ENCODE measurements at places on chromosomes 12 and 14.
A peak's percentile ranks its signal among the peaks of the same experiment; 100 is the strongest.

GRCh38 chr12:46585854-46586621 lies 213.5 kb upstream of the SLC38A2 start:
- DNase-seq = peak; percentile 5

- no peak for DNase-seq
Measured at GRCh38 chr14:53473480-53473879, 320.4 kb upstream of the DDHD1 start.

DNA sequence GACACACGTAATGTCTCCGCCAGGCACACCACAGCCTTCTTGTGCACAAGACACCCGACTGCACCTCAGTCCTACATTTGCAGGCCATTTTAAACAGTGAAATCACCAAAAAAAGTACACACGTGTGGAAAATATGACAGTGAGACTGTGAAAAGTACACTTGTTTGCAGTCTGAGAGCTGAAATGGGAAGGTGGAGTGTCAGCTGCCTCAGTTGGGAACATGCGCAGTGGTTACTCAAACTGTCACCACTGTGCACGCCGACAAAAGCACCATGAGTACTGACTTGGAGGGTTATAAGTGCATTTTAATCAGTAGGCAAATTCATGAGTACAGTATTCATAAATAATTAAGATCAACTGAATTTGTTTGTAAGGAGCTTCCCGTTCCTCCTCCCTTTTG lies 15.8 kb downstream of the VPS33A start:
- no peak for DNase-seq

DNA sequence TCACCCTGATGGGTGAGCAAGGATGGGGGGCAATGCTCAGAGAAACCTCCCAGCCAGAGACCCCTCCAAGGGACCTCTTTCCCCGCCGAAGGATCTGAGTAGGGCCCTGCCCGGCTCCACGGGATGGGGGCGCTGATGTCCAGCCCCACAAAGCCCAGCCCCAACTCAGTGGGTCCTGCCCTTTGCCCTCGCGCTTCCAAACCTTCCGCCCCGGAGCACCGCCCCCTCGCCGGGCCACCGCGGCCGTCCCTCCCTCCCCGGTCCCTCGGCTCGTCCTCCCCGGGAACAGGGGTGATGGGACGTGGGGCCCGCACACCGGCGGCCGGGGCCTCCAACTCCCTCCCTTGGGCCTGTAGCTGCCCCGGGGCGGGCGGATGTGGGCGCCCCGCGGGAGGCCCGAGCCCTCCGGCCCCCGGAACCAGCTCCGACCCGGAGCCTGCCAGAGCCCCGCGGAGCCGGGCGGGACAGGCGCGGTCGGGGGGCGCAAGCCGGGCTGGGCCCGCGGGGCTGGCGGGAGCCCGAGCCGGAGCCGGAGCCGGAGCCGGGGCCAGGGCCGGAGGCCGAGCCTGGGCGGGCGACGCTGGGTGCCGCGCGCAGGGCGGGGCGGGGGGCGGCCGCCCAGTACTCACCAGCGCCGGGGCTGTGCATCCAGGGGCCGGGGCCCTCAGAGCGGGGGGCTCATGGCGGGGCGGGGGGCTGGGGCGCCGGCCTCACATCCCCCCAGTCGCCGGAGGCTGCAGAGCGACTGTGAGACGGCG lies 386 bp downstream of the HDAC7 start:
- DNase-seq = no peak

GRCh38 chr14:102544747-102545460 lies 35.3 kb upstream of the ANKRD9 start:
- DNase-seq = no peak

- DNase-seq = no peak
Measured at GRCh38 chr12:94187361-94187760, 39.0 kb downstream of the PLXNC1 start.

GRCh38 chr12:7161327-7161726 lies 28.2 kb upstream of the PEX5 start:
- DNase-seq = no peak

DNA sequence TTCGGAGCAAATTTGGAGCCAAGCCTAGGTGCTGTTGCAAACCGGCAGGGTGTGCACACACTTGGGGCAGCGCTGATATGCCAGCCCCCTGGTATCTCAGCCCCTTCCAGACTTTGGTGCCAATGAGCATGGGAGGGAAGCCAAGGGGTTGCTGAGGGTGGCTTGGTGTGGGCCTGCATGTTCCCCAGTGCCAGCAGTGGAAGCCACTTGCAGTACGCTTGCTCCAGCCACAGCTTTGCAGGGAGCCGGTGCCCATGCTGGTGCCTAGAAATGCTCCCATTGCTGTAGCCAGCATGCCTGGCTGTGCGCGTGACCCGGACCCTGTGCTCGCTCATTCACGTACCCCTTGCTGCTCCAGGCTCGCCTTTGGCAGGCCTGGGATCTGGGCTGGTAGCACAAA lies 67.1 kb upstream of the DNM1L start:
- no peak for DNase-seq

DNA sequence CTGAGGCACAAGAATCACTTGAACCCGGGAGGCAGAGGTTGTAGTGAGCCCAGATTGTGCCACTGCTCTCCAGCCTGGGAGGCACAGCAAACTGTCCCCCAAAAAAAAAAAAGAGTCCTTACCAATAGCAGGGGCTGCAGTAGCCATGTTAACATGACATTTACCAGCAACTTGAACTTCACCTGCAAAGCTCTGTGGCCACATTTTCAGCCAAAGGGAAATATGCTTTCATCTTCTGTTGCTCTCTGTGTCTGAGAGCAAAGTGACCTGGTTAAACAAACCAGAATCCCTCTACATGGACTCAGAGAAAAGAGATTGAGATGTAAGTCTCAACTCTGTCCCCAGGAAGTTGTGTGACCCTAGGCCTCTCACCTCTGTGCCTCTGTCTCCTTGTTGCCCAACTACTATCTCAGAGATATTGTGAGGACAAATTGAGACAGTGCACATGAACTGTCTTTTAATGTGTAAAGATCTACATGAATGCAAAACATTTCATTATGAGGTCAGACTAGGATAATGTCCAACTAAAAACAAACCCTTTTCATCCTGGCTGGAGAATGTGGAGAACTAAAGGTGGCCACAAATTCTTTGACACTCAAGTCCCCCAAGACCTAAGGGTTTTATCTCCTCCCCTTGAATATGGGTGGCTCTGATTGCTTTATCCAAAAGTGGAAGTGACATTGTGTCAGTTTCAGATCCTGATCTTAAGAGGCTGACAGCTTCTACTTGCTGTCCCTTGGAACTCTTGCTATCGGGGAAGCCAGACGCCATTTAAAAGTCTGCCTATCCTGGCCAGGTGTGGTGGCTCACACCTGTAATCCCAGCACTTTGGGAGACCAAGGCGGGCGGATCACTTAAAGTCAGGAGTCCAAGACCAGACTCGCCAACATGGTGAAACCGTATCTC lies 24.7 kb upstream of the P2RX4 start:
- no peak for DNase-seq

GRCh38 chr12:52423661-52424500 lies 10.3 kb downstream of the KRT75 start:
- DNase-seq = no peak

- DNase-seq = no peak
Measured at GRCh38 chr12:72214163-72214562, 58.0 kb upstream of the TRHDE start.

- DNase-seq = no peak
Measured at GRCh38 chr14:100441271-100441947, 118.3 kb downstream of the SLC25A47 start.

GRCh38 chr12:113040722-113041171 lies 15.8 kb upstream of the DTX1 start:
- no peak for DNase-seq

DNA sequence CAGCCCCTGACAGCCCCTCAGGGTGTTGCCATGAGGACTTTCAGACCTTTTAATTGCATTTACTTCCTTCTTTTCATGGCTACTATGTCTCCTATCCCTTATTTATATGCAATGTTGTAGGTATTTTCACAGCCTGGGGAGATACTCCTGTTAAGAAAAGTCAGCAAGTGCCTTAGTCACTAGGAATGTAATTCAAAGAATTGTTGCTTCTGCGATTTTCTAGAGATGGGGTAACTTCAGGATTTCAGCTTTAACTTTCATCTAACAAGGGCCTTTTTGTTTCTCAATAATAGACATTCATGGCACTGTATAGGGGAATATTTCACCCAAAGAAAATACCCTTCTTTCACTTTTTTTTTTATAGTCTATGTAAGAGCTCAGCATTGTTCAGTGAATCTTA lies 533.3 kb upstream of the MIS18BP1 start:
- DNase-seq = no peak

- no peak for DNase-seq
Measured at GRCh38 chr12:7154042-7154441, 23.9 kb downstream of the CLSTN3 start.

DNA sequence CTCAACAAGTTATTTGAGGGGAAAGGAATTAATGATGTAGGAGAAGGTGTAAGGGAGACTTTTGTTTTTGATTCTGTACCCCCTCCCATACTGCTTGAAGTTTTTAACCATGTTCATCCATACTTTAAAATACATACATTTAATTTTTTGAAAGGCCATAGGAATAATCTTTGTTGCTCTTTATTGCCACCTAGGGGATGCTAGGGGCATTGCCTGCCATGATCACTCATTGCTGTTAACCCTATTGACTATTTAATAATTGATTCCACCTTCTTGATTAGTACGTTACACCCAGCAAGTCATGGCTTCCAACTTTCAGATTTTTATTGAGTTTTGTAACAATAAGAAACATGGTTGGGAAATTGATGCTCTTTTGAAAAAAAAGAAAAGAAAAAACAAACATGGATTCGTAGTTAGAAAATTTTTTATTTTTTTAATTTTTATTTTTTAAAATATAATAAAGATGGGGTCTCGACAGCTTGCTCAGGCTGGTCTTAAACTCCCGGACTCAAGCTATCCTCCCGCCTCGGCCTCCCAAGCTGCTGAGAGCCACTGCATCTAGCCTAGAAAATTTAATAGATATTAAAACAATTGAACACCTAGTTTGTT lies 8.5 kb upstream of the PRKAB1 start:
- DNase-seq = peak; percentile 25

GRCh38 chr12:104410326-104410725 lies 46.4 kb upstream of the CHST11 start:
- no peak for DNase-seq

- no peak for DNase-seq
Measured at GRCh38 chr12:69534389-69534822, 50.9 kb upstream of the CCT2 start.

DNA sequence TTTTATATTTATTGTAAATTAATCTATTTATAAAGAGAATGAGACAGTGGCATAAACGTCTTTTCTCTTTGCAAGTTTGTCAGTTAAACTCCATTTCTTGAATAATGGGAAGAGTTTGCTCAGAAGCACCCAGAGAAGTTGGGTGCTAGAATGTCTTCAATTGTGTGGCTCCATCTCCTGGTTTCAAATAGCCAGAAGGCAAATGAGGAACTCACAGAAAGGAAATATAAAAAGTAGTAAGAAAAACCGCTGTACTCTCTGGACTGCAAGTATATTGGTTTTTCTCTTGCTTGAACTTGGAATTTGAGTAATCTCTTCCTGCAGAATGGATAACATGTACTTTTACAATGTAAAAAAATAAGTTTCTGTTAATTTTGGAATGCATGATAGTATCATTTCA lies 217.5 kb downstream of the DPY19L2 start:
- DNase-seq = no peak

DNA sequence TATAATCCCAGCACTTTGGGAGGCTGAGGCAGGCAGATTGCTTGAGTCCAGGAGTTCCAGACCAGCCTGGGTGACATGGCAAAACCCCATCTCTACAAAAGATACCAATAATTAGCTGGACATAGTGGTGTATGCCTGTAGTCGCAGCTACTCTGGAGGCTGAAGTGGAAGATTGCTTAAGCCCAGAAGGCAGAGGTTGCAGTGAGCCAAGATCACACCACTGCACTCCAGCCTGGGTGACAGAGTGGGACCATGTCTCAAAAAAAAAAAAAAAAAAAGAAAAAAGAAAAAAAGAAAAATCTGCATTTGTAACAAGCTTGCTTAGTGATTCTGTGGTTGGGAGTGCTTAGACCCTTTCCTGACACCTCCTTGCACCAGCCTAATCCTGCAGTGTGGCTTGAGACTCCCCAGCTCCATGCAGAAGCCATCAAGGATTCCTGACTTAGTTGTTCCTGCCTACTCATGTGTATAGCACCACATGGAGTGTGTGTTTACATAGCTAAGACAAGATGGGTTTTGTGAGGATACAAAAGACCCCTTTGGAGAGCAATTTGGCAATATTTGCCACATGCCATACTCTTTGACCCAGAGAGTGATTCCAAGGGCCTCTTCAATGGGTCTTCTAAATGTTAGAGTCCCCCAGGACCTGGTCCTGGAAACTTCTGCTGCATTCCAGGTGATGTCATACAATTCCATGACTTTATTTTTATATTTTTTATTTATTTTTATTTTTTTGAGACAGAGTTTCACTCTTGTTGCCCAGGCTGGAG lies 5.1 kb upstream of the TMED10 start:
- DNase-seq = no peak

DNA sequence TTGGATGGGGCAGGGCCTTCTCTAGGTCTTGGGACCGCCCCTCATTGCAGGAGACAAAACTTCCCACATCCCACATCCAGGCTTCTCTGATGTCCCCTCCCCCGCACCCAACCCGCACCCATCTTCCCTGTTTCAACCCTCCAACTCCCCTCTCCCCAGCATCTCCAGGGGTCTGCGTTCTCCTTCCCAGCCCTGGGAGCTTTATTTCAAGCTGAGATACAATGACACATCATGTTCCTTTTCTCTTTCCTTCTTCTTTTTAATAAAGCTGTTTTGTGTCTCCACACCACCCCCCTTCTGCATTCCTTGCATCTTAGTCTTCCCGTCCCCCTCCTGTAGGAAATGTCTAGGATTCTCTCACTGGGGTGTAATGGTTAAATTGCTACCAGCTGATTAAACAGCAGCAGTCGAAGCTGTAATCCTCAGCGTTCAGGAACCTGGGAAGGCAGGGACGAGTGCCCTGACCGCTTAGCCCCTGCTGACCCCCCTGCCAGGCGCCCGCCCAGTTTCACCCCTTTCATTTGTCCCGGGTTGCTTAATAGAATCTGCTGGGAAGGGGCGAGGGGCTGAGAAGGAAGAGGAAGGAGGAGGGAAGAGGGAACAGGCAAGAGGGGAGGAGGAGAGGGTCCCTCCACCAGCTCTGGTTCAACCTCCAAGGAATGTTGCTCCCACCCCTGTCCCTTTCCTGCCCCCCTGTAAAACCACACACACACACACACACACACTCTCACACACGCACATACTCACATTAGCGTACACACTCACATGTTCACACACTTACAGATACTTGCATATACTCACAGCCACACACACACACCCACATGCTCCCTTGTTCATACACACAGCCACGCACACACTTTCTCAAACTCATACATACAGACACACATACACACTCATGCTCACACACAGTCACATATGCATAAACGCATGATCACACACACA lies 104.5 kb upstream of the MED13L start:
- DNase-seq = no peak

DNA sequence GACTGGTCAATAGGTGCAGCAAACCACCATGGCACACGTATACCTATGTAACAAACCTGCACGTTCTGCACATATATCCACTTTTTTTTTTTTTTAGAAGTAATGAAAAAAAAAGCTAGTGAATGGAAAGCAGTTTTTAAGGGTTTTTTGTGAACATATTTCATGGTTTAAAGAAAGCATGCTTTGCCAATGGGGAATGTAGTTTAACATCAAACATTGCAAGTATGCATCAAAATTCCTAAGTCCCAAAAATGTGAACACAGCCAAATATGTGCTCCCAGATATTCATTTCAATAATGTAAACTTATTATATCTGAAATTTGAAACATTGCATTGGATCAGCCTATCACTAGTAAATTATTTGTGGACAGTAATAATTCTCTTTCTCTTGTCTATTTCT lies 710.4 kb upstream of the FLRT2 start:
- DNase-seq = no peak
